ENCODE measurements at places on chromosomes 16 and 17.

- no peak for DNase-seq
Measured at GRCh38 chr16:77430787-77431585, 3.8 kb downstream of the ADAMTS18 start.

DNA sequence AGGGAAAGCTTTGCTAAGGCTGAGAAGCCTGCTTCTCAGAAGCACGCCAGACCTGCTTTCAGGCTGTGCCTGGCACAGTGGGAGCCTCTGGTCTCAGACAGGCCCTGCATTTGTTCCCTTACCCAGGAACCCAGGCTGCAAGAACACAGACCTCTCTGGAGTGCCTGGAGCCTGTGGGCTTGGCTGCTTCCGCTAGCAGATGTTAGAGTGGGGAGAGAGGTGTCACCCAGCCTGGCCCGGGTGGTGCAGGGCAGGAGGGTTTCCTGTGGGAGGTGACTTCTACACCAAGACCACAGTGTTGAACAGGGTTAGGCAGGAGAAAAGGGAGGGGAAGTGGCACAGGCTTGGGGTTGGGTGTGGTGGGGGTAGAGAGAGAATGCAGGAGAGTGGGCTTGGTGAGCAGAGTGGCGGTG is 35.8 kb upstream of the ADGRG1 start:
- peak; percentile 80 for DNase-seq

DNA sequence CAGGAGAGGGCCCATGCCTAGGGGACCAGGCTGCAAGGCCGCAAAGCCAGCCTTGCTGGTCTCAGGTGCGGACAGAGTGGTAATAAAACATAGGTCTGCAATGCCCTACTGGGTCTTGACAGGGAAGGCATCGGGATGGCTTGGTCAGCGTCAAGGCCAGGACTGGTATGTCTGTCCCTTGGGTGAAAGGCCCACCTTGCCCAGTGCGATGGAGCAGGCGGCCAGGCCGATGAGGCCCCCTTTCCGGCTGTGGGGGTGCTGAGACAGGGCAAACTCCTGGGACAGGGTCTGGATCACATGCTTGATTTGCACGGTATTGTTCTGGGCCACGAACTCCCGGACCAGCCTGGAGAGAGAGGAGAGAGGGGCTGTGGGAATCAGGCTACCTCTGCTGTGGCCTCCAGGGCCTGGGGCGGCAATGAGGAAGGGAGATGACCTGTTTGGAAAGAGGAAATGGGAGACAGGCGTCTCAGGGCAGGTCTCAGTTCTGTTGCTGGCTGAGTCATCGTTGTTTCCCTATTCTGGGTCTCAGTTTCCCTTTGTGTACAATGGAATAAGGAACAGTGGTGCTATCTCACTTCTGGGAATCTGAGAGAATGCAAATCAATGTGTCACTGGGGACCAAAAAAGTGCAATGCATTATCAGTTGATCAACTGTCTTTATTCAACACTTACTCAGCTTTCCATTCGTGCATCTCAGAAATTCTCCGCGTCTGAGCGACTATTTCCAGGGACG is 14.8 kb downstream of the VAC14 start:
- no peak for DNase-seq

- no peak for DNase-seq
Measured at GRCh38 chr16:12215277-12216105, 239.0 kb downstream of the SNX29 start.

DNA sequence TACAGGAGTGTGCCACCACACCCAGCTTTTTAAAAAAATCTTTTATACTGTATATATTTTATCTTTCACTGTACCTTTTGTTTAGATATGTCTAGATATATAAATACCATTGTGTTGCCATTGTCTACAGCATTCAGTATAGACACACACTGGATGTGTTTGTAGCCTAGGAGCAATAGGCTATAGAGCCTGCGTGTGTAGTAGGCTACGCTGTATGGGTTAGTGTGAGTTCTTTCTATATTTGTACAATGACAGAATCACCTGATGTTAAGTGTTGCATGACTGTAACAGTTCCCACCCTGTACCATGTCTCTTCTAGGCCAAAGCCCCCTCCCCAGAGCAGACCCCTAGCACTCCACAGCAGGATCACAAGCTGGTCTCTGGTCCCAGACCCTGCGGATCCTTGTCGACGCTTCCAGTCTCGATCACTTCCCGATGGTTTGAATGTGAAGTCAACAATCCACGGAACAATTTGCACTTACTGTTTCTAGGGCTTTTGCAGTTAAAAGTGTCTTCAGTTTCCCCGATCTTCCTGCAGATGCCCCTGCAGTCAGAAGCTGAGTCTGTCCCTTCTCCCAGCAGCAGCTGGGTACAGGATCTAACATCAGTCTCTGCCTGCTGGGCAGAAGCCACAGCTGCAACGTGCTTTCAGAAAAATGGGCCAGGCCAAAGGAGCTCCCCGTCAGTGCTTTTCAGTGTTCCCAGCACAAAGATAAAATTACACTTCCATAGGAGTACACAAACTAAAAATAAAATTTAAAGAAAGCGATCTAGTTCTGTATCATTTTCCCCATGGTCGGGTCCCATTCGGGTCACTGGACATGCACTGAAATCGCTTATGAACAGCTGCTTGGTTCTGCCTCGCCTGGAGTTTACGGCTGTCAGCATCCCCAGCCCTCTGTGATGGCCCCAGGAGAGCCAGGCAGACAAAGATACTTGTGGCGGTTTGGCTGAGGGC is 35.4 kb downstream of the ADAM11 start:
- no peak for DNase-seq

- no peak for DNase-seq
Measured at GRCh38 chr17:72970246-72970645, 122.2 kb downstream of the SLC39A11 start.

- DNase-seq: no peak
Measured at GRCh38 chr17:71869293-71869692, 251.5 kb upstream of the SOX9 start.

GRCh38 chr16:24749310-24749709 is 19.9 kb downstream of the TNRC6A start:
- no peak for DNase-seq

GRCh38 chr17:29252101-29252791 is 5.6 kb downstream of the CRYBA1 start:
- DNase-seq: no peak

DNA sequence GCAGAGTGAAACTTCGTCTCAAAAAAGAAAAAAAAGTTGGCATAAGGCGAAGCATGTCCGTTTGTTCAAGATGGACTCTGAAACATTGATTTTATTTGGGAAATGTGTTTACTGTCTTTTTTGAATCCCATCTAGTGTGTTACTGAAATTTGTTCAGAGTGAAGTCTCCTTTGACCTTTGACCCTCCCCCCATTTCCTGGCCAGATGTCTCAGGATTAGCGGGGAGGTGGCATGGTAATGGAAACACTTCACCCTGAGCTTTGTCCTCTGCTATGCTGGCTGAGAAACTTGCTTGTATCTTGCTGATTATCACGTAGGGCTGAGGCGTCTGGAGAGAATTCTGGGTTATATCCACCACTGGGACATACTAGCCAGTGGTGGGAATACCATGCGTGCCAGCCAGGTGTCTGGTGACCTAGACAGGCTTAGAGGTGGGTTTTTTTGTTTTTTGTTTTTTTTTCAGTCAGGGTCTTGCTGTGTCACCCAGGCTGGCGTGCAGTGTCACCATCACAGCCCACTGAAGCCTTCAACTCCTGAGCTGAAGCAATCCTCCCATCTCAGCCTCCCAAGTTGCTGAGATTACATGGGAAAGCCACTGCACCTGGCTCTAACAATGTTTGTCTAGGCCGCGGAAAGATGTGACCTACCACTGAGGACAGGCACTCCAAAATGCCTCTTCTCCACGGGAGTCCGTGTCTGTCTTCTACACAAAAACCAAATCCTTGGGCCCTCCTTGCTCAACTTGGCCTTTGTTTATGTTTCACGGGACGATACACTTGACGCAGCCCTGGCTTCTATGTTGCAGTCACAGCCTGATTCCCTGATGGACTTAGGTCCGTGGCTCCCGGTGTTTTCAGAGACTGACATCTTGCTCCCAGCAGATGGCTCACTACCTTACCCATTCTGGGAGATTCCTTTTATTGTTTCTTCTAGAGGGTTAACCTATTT is 6.6 kb upstream of the GALK1 start:
- no peak for DNase-seq

DNA sequence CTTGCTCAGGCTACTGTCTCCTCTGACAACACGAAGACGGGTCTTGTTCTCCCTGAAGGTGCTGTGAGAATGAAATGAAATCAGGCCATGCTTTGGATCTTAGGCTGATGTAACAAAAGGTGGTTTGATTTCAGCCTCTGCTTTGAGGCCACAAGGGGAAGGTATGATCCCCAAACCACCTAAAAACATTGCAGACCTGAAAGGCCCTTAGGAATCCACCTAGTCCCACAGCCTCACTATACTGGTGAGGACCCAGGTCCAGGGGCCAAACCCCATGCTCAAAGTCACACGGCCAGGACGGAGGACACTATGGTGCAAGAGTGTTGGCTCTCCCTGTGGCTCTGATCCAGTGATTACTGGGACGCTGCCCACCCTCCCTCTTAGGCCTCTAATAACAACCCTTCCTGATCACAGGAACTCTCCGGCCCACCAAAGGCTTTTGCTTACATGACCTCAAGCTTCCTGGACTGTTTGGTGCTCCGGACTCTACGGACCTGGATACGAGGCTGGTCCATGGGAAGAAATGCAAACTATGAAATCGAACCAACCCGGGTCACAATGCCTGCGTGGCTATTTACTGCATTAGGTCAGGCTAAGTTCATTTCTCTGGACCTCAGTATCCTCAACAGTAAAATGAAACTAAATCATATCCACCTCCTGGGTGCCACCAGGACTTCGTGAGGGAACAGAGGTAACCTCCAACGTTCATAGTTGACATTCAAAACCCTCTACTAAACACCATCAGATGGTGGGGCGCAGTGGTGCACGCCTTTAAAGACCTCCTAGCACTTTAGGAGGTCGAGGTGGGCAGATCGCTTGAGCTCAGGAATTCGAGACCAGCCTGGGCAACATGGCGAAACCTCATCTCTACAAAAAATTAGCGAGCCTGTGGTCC is 1.5 kb downstream of the TRIM25 start:
- DNase-seq: no peak

DNA sequence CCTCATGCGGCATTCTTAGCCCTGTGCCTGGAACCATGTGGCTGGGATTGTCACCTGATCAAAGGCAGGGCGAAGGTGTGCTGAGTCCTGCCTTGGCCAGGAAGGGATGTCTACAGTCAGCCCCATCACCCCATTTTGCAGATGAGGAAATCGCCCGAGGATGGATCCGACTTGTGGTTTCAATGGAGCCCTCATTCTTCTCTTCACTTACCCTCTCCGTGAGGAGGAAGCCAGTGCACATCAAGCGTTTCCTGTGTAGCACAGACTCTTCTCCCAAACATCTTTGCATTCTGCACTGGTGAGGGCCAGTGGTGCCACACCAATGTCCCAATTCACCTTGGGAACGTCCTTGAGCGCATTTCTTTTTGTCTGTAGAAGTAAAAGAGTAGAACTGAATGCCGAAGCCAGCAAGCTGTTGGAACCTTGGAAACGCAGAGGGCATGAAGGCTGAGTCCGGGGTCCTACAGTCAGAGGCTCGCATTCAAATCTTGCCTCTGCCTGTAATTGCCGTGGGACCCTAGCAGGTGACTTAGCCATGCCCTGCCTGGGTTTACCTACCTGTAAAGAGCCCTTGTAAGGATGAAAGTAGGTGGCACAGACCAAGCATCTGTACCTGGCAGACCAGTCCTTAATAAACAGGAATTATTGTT is 85.4 kb downstream of the IRF8 start:
- no peak for DNase-seq

- no peak for DNase-seq
Measured at GRCh38 chr17:63335831-63336230, 110.3 kb downstream of the CYB561 start.

DNA sequence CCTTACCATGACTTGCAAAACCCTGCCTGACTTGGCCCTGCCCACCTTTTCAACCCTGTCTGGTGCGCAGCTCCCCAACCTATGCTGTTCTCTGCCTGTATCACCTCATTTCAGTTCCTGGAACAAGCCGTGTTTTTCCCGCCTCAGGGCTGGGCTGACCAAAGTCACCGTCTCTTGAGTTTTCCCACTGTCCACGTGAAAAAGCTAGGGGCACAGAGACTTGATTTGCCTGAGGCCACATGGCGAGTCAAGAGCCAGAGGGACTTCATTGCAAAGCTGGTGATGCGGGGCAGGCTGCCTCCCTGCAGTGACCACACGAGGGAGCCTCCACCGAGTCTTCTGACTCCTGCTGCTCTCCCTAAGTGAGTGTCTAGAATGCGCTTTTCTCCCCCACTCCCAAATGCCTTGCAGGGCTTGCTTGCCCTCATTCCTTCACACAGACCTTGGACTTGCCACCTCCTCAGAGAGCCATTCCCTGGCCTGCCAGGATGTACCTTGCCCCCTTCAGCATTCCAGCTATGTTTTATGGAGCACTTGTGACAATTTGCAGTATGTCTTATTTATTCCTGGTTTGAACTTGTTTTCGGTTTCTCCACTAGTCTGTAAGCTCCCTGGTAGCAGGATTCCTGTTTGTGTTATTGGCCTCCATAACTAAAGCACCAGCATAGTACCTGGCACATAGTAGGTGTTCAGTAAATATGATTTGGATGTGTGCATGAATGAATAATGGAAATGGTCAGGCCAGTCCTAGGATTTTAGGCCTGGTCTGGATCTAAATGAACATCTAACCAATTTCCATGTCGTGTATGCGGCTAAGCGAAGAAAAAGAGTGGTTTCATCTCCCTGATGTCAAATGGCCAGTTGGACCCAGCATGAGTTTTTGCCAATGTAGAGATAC is 252.3 kb downstream of the SNX29 start:
- DNase-seq: no peak

DNA sequence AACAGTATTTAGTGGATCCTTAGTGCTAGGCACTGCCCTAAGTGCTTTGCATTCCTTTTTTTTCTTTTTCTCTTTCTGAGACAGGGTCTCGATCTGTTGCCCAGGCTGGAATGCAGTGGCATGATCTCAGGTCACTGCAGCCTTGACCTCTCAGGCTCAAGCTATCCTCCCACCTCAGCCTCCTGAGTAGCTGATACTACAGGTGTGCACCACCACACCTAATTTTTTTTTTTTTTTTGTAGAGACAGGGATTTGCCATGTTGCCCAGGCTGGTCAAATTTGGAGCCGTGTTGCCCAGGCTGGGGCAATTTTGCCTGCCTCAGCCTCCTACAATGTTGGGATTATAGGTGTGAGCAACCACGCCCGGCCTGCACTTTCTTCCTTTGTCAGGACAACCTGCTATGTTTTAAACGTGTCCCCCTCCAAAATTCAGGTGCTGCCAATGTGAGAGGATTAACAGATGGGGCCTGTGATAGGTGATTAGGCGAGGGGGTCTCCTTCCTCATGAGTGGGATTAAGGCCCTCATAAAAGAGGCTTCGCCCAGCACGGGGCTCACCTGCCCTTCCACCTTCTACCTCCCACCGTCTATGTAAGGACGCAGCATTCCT is 5.4 kb downstream of the NQO1 start:
- DNase-seq: no peak

DNA sequence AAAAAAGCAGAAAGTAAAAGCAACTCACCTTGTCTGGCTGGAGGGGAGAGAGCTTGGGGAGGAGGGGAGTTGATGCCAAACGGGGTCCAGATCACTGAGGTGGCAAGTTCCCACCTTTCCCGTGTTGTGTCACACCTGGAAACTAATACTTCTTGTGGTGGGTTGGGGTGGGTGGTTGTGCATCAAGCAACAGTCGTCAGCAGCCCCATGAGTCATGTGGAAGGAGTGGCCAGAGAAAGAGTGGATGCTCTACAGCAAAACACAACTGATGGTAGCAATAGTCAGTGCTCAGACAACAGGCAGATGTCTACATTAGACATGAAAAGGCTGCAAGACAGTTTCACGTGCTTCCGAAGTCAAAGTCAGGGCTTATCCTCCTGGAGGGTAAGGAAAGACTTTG is 35.4 kb downstream of the ARSG start:
- DNase-seq: no peak

GRCh38 chr16:86949116-86949515 is 368.1 kb downstream of the C16orf95 start:
- no peak for DNase-seq

GRCh38 chr16:16071631-16072244 is 122.3 kb downstream of the ABCC1 start:
- no peak for DNase-seq

Data from CD4-positive, alpha-beta T cell (primary cell).